ENCODE measurements at places on chromosomes 7 and 10.

GRCh38 chr10:65396997-65397396 is 1528.8 kb upstream of the LRRTM3 start:
- DNase-seq = no peak

DNA sequence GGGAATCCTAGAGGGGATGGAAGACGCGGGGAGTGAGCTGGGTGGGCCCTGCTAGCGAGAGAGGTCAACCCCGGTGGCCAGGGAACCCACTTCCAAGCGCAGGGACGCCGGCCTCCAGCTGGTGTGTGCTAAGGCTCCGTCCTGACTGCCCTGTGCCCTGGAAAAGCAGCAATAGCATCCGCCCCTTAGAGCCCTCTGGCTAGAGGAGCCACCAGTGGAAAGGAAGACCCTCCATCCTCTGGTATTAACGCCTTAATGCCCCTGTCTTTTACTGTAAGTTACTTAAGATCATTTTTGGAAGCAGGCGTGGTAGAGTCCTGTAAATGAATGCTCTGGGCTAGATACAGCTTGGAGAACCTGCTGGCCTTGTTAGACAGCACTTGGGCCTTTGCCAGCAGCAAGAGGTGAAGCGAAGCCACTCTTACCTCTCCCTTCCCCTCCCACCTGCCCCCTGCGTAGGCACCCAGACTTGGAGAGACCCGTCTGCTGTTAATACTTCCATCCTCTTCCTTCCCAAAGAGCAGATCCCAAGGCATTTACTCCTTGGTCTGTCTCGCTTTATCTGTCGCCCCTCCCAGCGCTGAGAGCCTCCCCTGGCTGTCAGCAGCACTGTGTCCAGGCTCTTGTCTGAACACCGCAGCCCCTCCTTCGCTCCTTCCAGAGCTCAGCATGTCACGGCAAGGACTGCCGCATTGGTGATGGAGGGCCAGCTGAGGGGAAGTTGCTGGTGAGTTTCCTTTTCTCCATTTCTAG is 4.6 kb downstream of the REPIN1 start:
- no peak for DNase-seq

DNA sequence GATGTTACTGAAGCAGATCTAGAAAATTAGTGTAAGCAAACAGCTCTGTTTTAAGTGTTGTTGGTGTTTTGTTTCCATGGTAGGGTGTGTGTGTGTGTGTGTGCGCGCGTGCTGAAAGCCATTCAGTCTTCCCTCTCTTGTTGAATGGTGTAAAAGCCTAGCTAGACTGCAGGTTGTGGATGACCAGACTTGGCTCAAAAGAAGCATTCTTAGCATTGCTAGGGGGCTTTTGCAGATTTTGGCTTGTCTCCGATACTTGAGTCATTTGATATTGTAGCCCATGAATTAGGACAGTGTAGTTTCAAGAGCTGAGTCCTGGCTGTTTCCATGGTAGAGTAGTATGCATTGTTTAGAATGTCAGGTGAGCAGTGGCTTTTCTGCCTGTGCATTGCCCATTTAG is 99.1 kb downstream of the SND1 start:
- DNase-seq = peak; percentile 89

DNA sequence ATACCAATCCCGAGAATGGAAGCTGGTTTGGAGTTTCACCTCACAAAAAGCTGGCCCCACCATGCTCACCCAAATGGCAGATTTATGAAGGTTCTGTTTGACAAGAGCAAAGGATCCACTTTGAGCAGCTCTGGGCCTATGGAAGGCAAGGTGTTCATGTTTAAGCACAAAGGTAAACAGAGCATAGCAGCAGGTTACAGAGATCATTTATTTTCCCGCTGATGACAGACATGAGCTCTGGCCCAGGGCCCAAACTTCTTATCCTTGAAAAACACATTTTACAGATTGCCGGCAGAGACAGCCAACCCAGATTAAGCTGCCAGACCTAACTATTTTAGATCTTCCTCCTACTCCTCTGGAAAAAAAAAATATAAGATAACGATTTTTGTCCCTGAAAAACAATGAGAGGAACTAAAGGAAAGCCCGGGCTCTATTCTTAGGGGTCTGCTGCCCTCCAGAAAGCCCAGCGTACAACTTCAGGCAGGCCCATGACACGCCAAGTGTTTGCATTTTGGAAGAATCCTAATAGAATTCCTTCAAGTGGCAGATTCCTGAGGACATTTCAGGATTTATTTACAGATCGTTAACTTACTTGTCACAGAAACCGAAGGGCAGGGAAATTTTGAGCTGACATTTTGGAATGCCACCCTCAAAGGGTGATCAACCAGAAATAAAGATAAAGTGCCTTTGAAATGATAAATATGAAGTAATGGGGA is 40.0 kb downstream of the SYPL1 start:
- no peak for DNase-seq

DNA sequence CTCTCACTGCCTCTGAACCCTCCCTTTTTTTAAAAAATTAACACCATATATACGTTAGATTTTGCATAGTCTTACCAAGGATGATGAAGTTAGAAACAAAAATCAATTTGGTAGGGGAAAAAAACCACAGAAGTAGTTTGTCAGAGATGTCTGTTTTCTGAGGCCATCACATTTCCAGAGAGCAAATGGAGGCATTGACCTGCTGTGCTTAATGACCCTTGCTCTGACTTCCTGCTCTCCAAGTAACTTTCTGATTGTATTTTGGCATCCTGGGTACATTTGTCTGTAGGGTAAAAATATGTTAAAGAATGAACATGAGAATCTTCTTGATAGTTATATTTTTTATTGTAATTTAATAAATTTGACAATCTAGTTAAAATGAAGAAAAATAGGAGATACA is 140.2 kb downstream of the LCOR start:
- no peak for DNase-seq

DNA sequence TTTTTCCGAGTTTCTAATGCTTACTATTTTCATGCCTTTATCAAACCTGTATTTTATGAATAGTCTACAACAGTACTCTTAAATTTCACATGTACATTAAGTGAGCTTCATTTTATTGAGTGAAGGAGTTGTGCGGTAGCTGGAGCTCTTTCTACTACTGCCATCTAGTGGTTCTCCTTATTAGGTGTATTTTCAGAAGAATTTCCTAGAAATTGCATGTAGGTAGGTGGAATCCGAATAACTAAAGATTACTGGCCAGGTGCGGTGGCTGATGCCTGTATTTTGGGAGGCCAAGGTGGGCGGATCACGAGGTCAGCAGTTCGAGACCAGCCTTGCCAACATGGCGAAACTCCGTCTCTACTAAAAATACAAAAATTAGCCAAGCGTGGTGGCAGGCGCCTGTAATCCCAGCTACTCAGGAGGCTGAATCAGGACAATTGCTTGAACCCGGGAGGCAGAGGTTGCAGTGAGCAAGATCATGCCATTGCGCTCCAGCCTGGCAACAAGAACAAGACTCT is 38.3 kb downstream of the LRRC72 start:
- peak; percentile 28 for DNase-seq

DNA sequence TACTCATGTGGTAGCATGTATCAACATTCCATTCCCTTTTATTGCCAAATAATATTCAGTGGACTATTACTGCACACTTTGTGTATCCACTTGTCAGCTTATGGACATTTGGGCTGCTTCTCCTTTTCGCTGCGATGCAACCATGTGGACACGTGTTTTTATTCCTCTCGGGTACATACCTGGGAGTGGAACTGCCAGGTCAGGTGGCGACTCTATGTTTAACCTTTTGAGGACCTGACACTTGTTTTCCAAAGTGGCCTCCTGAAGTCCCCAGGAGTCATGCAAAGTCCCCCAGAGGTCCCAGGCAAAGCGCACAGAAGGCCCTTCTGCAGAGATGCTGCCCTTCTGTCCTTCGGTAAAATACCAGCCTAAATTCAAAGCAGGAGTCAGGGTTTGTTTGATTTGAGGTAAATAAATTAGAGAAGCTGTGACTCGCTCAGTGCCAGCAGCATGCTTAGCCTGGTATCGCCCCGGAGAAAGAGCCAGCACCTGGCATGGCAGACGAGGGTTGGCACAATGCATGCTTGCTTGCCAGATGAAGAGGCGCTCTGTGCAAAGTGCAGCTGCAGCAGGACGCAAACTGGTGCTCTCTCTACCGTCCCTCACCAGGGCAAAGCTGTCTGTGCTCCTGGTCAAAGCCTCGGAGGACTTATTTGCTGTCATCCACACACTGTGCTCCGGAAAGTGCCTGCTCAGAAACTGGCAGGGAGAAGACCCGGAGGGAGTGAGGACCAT is 37.8 kb downstream of the HIPK2 start:
- no peak for DNase-seq

- DNase-seq = no peak
Measured at GRCh38 chr10:75646218-75646915, 214.9 kb downstream of the LRMDA start.

DNA sequence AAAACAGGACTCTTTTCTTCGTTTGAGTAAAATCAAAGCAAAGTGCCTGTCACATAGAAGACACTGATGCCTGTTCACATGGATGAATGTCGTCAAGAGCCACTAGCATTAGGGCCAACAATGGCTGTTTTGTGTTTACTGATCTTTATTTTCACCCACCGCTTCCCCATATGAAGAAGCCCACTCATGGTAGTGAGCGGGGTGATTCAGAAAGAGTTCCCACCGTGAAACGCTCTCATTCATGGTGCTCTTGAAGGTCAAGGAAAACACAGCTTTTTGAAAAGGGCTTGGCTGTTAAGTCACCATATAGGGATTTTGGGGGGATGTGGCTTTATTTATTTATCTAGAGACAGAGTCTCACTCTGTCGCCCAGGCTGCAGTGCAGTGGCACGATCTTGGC is 12.5 kb downstream of the PROSER2 start:
- peak; percentile 78 for DNase-seq

DNA sequence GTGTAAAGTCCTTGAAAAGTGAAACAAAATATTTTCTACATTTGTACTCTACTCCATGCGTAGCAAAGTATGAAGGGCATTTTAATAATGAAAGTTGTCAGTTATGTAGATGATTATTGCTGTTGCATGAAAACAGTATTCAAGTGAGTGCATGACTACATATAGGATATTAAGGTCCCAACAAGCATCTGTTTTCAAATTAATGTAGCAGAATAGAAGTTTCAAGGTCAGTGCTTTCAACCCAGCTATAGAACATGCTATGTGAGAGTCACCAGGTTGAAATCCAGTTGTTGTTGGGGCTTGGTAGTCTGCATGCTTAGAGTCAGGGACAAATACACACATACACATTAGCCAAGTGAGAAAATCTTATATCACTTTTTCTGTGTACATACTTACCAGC is 14.8 kb downstream of the CD36 start:
- DNase-seq = no peak

- peak; percentile 35 for DNase-seq
Measured at GRCh38 chr10:11424456-11425295, 186.8 kb downstream of the USP6NL start.

DNA sequence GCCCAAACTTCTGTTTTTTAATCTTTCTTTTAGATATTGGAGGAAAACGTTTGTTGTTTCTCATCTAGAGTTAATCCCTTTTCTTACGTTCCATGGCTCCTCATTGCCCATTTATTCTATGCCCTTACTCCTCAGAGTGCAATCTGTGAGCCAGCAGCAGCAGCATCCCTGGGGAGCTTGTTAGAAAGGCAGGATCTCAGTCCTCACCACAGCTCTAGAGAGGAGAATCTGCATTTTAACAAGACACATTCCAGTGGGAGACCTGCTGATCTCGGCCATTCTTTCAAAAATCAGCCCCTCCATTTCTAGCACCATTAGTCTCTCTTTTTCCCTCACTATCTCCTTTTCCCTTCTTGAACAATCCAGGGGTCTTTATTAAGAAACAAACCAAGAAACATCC is 84.4 kb upstream of the NOBOX start:
- no peak for DNase-seq

DNA sequence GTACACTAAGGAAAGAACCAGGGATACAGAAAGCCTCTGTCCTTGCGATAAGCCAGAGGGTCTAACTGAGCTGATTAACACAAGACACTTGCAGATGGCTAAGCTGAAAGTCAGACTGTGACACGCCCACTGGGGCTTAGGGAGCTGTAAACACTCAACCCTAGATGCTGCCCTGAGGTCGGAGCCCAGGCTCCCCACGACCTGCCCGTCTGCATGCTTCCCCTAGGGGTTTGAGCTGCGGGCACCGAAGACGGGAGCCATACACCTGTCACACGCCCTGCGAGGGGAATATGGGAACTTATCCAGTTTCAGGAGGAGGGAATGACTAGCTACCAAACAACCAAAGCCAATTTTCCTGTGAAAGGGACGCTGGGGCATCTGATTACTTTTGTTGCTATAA is 96.0 kb downstream of the HTR5A start:
- DNase-seq = no peak

DNA sequence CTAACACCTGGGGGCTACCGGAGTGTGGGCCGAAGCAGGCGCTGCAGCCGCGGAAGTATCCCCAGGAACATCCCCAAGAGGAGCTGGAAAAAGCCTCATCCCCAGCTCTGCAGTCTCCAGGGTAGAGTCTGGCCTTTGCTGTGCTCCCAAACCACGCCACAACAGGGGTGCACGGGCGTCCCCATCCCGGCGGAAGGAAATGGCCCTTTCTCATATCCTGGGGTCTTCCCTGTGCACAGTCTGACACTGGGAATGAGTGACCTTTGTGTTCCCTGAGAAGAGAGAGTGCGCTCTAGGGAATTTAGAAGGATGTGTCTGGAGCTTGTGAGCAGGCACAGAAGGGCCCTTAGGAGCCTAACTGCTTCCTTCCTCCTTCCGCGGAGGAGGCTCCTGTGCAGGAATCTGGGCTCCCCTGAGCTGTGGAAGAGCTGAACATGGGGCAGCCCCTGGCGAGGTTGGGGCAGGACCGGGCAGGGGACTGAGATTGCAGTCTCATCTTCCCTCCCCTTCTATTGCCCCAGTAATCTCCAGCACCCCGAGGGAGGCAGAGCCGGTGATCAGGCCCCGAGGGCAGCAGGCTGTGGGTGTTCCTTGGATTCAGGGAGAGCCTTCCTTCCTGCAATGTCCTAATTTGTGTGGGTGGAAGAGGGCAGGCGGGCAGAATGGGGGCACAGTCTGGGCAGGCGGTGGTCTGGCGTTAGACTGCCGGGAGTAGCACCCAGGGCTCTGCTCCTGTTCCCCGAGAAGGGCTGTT is 1.3 kb downstream of the REPIN1 start:
- no peak for DNase-seq

- DNase-seq = no peak
Measured at GRCh38 chr10:131946321-131946751, 35.4 kb downstream of the BNIP3 start.

DNA sequence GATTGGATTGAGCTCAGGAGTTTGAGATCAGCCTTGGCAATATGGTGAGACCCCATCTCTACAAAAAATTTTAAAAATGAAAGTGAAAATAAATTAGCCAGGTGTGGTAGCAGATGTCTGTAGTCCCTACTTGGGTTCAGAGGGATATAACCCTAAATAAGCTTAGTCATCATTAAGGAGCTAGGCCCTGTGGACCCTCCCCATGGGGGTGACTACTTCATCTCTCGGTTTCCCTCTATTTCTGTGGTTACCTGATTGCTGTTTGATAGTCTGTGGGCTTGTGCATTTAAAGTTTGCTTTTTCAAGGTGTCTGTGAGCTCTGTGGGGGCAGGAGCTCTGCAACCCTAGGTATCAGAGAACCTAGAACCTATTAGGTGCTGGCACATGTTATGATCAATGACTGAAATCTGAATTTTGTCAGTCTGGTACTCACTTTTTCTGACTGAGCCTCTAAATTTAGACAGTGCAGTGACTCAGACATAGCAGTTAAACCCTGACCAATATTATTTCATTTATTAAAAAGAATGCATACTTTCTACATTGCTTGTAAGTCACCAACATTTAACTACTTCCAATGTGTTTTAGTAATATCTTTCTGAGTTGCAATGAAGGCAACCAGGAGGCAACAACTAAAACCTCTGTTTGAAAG is 8.1 kb upstream of the CUZD1 start:
- DNase-seq = no peak

- no peak for DNase-seq
Measured at GRCh38 chr7:6294839-6295238, 22.4 kb upstream of the CYTH3 start.

GRCh38 chr7:151226560-151226874 is 488 bp downstream of the ABCF2 start:
- DNase-seq = no peak

Measured in foreskin melanocyte (primary cell).